ENCODE measurements at places on chromosomes 2 and 18.

- no peak for DNase-seq
These were observed 45.5 kb downstream of the CERS6 start for GRCh38 chr2:168501466-168502065.

DNA sequence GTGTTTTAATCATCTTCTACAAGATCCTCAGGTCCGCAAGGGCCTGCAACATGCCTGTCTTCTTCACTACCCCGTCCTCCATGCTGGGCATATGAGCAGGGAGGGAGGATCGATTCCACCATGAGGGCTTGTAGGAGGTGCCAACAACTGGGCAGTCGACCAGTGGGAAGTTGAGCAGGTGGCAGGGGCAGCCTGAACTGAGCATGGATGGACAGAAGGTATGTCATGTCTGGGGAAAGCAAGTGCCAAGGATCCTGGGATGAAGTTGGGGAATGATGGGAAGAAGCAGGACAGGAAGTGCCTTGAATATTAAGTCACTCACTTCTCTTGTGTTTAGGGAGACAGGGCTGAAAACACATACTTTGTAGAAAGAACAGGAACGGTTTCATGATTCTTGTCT lies 44.7 kb downstream of the CTIF start:
- no peak for DNase-seq

- no peak for DNase-seq
These were observed 859.2 kb downstream of the CNTNAP5 start for GRCh38 chr2:124884315-124884714.

DNA sequence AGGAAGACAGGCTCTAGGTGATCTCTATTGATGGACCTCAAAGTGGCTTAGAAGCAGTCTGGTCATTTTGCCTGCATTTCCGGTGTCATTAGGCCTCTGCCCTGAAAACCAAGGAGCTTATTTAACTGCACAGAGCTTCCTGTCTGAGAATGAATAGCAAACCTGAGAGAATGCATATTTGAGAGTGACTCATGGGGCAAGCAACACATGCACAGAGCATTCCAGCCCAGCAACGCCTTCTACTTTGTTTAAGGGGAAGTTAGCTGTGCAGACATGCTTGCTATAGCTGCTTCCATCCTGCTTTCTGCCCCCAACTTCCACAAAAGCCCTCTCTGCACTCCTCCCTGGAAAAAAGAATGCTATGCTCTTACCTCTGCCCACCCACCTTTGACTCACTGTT lies 232.8 kb downstream of the GRB14 start:
- no peak for DNase-seq

GRCh38 chr2:45725731-45726130 lies 74.3 kb downstream of the PRKCE start:
- no peak for DNase-seq

DNA sequence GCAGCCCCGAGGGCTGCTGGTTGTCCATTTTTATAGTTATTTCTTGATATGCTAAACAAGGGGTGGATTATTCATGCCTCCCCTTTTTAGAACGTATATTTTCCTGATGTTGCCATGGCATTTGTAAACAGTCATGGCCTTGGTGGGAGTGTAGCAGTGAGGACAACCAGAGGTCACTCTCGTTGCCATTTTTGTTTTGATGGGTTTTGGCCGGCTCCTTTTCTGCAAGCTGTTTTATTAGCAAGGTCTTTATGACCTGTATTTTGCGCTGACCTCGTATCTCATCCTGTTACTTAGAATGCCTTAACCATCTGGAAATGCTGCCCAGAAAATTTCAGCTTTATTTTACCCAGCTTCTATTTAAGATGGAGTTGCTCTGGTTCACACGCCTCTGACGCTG lies 825.8 kb upstream of the CDH2 start:
- no peak for DNase-seq

- no peak for DNase-seq
These were observed 356.8 kb downstream of the LRRTM1 start for GRCh38 chr2:79947751-79948150.
